ENCODE measurements at places on chromosomes 1 and 21.

DNA sequence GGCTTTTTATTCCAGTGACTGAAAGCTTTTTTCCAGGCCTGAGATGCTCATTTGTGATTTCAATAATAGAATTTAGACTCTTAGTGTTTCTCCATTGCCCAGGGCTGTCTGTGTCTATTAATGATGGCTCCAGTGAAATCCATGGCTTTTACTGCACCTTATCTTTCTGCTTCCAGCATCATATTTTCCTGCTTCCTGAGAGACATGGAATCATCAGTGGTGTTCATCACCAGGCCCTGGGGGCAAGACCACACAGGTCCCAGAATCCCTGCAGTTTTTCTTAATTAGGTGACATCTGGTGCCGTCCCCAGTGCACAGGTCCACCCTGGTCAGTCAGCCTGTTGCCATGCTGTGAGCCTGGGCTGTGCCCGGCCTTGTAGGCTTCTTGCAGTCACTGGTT, 15.5 kb downstream of the NT5C1A start:
- DNase-seq: no peak

- DNase-seq: no peak
Measured at GRCh38 chr21:45618846-45619485, 24.6 kb upstream of the PCBP3 start.

- no peak for DNase-seq
Measured at GRCh38 chr1:205258719-205259118, 31.0 kb downstream of the TMCC2 start.

DNA sequence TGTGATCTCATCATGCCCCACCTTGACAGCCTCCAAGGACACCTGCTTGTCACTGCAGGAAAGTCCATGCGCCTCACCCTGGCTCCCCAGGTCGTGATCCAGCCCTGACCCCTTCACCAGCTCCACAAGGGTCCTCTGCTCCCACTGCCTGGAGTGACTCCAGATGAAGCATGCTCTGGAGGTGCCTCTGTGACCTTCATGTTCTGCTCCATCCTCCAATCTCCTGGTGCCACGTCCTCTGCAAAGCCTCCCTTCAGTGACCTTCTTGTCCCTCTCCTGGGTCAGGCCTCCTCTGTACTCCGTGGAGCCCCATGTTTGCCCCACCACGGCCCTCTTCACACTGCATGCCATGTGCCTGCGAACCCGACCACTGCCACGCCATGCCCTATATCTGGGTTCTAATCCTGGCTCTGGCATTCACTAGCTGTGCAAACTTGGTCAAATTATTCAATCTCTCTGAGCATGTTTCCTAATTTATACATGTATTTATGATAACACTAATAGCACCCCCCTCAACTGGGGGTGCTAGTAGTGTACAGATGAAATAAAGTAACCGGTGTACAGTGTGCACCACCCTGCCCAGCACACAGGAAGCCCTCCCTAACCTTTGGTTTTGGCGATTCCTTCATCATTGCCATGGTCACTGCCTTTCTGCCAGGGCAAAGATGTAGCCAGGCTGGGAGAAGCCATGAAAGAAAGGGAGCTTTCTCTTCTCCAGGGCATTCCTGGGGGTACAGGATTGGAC, 77.4 kb downstream of the STUM start:
- no peak for DNase-seq

GRCh38 chr1:159092036-159092760, 15.6 kb upstream of the AIM2 start:
- no peak for DNase-seq

GRCh38 chr1:50604580-50604979, 181.3 kb upstream of the DMRTA2 start:
- no peak for DNase-seq

- no peak for DNase-seq
Measured at GRCh38 chr1:204197068-204197467, 777 bp upstream of the KISS1 start.

DNA sequence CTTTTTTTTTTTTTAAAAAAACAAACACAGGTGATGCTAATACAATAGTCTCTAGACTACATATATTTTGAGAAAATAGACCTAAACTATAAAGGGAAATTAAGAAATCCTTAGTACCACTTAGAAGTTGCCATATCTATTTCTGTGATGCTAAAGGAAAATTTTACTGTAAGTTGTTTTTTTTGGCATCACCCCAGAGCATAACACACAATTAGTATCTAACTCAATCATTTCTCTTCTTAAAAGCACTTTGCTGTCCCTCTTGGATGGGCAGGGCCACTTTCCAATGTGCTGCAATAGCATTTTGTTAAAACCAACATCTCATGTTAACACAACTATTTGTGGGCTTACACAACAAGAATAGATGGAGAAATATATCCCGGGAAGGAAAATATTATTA, 91.9 kb downstream of the GABPA start:
- DNase-seq: no peak

DNA sequence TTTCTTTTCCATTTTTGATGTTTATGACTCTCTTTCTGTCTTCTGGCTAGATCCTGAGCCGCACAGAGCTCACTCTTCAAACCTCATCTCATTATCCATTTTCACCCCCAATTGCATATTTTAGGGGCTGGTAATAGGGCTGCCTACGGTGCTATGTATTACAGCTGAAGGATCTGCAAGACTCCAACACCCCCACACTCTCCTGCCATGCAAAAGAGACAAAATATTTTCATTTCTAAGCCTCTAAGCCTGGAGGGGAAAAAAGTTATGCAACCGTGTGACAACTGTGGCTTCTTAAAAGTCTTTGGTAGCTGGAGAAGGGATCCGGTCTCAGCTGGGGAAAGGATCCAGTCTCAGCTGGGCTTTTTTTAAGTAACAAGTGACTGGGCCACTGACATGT, 311.6 kb downstream of the NPHP4 start:
- no peak for DNase-seq

DNA sequence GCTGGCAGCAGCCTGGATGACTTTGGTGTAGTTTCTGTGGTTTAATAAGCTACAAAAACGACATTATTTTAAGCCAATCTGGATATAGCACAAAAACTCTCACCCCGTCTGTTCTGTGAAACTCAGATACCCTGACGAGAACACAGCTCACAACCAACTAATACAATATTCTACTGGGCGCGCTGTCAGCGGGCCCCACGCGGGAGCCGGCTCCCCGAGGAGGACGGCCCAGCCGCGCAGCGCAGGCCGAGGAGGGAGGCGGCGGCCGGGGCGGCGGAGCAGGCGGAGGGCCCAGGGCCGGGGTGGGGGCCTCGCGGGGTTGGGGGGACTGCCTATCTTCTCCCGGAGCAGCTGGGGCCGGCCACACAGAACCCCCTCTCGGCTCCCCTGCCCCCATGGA, 87.2 kb upstream of the POU3F1 start:
- DNase-seq: no peak

DNA sequence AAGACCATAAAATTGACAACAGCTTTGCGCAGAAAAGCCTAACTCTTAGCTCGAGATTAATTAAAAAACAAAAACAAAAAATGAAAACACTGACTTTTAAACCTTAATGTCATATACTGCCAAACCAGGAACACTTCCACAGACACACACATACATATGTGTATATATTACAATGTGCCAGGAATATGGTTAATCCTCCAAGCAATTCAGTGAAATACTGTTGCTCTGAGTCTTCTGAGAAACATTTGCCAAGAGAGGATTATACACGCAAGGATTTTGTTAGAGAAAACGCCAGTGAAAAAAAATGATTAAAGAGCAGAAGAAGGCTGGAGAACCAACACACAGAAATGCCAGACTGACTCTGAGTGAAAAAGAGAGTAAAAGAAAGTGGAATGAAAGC, 116.7 kb upstream of the CHRM3 start:
- DNase-seq: no peak

DNA sequence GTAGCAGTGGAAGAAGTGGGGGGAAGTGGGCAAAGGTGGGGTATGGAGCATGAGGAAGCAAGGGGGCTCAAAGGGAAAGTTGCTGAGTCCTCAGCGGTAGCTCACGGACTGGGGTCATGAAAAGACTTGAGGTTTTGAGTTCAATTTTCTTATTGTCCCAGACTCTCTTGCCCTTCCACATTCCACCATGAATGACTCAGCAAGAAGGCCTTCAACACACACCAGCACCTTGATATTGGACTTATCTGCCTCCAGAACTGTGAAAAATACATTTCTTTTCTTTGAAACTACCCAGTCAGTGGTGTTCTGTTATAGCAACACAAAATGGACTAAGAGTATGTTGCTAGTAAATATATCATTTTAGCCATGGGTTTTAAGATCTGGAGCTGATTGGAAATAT, 17.3 kb upstream of the RHBDL2 start:
- DNase-seq: no peak

DNA sequence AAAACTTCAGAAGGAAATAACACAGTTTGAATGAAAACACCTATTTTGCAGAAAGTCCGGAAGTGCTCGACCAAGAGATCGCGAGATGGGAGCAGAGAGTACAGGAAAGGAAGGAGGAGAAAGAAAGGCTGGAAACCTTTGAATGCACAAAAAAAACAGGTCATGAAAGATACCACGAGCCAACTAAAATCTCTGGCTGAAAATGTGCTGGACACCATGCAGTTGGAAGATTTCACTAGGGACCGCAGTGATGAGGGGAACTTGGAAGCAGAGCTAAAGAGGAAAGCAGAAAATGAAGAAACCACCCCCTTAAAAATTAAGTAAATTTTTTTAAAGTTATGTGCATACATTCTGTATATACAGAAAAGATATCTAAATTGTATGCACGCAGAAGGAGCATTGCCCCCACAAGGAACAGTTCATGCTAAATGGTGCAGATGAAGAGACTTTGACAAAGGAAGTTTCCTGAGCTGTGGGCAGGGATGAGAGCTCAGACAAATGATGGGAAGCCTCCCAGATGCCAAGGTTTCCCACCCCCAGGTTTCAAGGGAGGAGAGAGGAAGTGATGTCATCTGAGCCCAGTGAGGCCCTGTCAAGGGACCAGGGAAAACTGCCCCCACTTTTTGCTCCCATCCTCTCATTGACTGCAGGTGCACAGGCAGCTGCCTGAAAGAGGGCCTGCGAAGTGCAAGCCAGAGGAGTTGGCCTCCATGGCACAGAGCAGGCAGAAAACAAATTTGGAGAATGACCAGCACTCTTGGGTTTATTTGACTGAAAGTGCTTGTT, 52.5 kb downstream of the ETS2 start:
- DNase-seq: peak; percentile 29

- DNase-seq: no peak
Measured at GRCh38 chr1:152858062-152858461, 1.7 kb upstream of the LCE7A start.

DNA sequence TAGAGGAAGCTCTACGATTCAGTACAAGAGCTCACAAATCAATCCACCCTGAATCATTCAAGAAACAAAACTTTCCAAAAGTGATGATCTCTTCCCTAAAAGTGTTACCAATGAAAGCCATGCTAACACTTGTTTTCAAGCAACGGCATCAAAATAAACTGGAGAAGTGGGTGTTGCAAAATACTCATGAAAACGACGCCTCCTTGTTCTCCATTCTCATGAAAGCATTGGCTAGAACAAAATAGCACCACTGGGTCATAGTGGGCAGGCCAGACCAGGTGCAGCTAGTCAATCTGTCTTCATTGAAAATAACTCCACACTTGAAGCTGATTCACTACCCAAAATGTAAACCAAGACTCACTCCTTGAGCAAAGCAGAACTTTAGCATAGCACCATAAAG, 4.3 kb downstream of the TIAM1 start:
- no peak for DNase-seq
